ENCODE measurements at places on chromosomes 6 and 20.

- no peak for DNase-seq
These were observed 117.0 kb downstream of the BMP5 start for GRCh38 chr6:55758156-55758937.

GRCh38 chr6:116326181-116326671, 44.5 kb upstream of the DSE start:
- no peak for DNase-seq

GRCh38 chr6:152323376-152323775, 313.8 kb downstream of the SYNE1 start:
- DNase-seq = no peak

- DNase-seq = no peak
These were observed 6.8 kb downstream of the RAB23 start for GRCh38 chr6:57215260-57215659.

DNA sequence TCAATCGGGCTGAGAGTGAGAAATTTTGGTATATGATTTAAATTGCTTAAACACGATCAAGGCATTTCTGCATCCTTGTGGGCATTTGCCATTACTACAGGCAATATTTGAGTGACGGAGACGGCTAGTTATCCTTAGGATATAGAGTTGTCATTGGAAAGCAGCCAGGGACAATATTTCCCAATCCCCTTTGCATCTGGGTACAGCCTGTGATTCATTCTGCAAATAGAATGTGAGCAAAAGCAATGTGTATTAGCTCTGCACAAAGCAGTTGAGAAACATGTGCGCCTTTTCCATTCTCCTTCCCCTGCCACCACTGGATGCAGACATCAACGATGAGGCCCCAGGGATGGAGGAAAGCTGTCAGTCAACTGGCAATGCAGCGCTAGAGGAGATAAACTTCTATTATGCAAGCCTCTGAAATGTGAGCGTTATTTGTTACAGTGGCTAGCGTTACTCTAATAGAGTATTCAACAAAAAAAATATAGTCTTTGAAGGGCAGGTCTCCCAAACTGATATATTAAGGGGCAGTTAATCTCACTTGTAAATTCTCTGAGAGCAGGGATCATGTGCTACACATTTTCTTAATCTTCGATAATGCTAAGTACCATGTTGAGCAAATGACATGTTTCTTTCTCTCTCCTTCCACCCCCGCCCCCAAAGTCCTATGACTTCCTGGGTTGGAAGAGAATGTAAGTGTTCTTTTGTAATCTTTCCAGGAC, 37.1 kb upstream of the NCOA3 start:
- no peak for DNase-seq

DNA sequence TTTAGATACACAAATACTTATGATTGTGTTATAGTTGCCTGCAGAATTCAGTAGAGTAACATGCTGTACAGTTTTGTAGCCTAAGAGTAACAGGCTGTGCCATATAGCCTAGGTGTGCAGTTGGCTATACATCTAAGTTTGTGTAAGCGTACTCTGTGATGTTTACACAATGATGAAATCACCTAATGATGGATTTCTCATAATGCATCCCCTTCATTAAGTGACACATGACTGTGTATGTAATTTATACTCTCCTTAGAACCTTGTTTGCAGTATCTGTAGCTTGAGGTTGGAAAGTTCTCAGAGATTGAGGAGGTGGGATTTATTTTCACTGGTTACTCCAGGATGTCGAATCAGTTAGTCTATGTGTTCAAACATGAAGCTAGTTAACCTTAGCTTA, 67.0 kb upstream of the TMEM30A start:
- DNase-seq = no peak

DNA sequence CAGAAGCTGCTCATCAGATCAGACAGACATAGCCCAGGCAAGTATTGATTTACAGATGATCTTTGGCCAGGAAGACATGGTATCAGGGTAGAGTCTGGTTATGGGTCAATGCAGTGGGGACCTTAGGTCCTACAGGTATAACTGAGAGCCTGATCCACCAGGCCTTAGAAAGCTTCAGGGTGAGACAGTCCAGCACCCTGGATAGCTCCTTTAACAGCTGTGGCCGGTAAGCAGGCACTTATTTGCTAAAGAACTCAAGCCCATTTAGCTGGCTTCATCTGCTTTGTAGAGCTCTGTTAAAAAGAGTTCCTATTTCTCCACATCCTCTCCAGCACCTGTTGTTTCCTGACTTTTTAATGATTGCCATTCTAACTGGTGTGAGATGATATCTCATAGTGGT, 39.6 kb downstream of the ESR1 start:
- no peak for DNase-seq

- DNase-seq = no peak
These were observed 17.4 kb downstream of the FOXO3 start for GRCh38 chr6:108578166-108578565.

DNA sequence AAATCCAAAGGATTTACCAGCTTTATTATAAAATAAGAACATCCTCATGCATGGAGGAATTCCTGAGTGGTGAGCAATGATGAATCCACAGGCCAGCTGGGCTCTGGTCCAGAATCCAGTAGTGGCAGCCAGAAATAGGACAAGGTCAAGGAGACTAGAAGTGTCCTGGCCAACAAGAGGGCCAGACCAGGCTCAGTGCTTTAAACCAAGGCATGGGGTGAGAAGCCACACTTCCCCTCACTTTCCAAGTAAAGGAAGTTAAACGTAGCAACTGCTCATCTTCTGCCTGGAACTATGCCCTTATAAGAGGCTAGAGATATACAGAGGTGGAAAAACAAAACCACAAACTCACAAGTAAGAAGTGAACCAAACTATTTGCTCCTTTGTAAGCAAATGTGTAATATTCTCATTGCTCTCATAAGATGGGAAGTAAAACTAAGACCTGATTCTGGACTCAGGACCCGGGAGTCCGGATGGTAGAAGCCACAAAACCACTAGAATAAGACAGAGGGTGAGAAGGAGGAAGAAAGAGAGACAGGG, 253.2 kb downstream of the UST start:
- peak; percentile 57 for DNase-seq

DNA sequence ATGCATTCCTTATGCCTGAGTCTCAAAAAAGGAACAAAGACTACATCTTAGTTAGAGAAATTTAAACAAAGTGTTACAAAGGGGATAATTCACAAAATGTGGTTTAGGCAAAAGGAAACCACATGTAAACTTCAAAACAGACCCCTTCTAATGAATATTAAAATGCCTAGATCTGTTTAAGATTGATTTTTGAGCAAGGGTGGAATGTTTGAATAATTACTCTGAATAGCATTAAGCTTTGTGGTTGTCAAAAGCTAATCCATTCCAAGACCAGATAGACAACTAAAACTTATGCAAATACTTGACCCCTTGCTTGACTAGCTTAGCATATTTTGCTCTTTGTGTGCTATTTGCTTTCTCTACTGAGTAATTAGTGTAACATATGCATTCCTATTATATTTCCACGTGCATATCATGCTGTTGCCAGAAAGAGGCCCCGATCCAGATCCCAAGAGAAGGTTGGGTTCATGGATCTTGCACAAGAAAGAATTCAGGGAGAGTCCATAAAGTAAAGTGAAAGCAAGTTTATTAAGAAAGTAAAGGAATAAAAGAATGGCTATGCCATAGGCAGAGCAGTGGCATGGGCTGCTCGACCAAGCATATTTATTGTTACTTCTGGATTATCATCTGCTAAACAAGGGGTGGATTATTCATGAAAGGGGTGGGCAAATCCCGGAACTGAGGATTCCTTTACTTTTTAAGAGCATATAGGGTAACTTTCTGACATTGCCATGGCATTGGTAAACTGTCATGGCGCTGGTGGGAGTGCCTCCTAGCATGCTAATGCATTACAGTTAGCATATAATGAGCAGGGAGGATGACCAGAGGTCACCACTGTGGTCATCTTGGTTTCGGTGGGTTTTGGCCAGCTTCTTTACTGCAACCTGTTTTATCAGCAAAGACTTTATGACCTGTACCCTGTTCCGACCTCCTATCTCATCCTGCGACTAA, 1193.4 kb upstream of the EYS start:
- no peak for DNase-seq

DNA sequence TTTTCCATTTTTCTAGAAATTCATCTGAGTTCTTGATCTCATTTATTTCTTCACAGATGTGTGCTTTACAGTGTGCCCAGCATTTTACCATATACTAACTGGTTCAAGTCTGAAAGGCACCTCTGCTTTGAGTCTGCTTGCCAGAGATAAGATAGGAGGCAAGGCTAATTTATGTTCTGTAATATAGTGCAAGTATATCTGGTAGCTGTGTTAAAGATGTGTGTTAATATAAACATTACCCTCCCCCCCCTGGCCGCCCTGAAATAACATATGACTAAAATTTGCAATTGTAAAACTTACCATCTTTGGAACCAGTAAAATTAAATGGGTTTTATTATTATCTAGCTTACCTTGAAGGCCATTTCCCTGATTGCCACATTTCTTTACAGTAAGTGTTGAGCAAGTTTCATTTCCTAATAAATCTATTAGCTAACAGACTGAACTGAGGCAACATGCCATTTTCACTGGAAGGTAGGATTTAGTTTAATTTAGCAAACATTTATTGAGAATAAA, 2.7 kb downstream of the FBXO9 start:
- DNase-seq = no peak

DNA sequence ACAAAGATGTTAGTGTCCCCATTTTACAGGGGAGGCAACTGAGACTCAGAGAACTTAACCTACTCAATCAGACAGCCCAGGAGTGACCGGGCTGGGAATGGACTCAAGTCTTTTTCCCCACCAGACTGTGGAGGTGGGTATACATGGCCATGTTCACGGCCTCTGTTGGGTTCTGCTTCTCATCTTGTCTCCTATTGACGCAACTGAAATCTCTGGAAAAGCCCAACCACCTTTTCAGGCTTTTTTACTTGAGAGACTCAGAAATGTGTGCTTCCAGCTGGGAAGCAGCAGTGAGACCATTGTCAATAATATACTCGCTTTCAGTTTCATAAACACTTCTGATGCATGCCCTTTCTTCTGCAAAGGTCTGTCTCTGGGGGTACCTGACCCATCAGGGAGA, 70.7 kb downstream of the SOBP start:
- no peak for DNase-seq

- no peak for DNase-seq
These were observed 404.1 kb downstream of the LMBRD1 start for GRCh38 chr6:69392745-69393144.

- no peak for DNase-seq
These were observed 482.5 kb downstream of the C6orf118 start for GRCh38 chr6:164826831-164827468.

- DNase-seq = no peak
These were observed 20.6 kb upstream of the NTSR1 start for GRCh38 chr20:62688083-62688482.

GRCh38 chr6:107144014-107144413, 28.7 kb upstream of the BEND3 start:
- DNase-seq = no peak

GRCh38 chr6:33895296-33895695, 91.5 kb upstream of the MLN start:
- peak; percentile 26 for DNase-seq

GRCh38 chr6:37396571-37397180, 36.3 kb upstream of the CMTR1 start:
- no peak for DNase-seq

- no peak for DNase-seq
These were observed 108.6 kb downstream of the CDYL start for GRCh38 chr6:4884646-4885340.

DNA sequence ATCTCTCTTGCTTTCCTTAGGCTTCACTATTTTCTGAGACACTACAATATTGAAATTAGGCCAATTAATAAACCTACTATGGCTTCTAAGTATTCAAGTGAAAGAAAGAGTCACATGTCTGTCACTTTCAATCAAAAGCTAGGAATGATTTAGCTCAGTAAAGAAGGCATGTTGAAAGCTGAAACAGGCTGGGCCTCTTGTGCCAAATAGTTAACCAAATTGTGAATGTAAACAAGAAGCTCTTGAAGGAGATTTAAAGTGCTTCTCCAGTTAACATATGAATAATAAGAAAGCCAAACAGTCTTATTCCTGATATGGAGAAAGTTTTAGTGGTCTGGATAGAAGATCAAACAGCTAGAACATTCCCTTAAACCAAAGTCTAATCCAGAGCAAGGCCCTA, 236.3 kb downstream of the OTOR start:
- DNase-seq = no peak

DNA sequence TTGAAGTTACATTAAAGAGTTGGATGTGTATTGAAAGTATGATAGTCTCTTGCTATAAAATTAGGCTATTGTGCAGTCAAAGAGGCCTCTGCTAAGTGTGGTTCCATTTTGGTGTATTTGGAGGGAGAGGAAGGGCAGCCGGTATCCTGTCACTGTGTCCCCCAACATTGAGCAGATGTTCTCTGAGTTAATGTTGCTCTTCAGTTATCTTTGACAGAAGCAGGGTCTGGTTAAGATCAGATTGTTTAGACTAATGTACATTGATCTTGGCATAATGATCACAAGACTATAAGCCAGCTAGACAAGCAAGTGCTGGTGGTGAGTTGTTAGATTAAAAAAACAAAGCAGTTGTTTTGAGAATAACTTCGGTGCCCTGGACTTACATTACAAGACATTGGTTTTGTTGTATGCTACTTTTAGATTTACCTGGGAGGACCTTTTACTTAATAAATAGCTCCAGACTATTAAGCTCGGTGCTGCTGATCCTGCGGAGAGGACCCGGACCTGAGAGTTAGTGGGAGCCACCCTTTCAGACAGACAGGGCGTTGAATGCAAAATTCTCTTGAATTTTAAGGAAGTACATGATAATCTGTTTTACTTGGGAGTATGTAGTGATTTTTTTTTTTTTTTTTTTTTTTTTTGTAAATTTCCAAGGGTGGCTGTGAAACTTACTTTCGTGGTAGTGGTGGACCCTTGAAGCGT, 97.8 kb downstream of the JARID2 start:
- DNase-seq = no peak
